ENCODE measurements at places on chromosomes 12 and 14.

GRCh38 chr12:127025545-127025944 is 1241.4 kb upstream of the TMEM132C start:
- DNase-seq: no peak

DNA sequence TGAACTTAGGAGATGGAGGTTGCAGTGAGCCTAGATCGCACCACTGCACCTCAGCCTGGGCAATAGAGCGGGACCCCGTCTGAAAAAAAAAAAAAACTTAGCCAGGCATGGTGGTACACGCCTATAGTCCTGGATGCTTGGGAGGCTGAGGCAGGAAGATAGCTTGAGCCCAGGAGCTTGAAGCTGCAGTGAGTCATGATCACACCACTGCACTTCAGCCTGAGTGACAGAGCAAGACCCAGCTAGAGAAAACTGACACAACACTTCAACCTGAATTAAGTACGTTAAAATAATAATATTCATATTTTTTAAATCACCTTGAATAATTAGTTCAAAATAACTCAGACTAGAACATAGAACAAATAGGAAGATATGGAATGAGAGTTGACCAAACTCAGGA is 5.7 kb upstream of the CATSPERB start:
- DNase-seq: no peak

DNA sequence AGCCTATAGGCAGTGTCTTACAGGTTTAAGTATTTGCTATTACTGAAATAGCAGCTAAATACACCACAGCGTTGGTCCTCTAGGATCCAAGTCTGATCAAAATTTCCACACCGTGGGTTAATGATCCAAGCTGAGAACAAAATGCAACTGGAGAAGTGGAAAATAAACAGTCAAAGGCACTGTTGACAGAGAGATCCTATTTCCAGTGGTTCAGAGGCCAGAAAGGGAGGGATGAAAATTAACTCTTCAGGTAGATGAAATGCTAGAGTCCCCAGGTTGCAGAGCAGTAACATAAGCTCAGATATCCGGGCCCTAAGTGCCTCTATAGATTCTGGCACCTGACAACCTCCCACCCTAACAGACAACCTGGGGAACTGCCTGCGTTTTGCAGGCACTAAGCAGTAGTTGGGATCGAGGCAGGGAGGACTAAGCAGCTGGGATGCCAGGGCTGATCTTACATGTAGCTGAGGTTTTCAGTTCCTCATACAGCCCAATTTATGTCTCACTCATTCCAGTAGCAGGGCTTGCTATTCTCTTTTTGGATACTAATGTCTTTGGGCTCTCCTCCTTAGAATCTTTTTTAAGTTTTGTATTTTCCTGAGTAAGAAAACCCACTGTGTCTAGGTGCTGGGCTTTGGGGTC is 42.7 kb upstream of the CRACR2A start:
- no peak for DNase-seq

- no peak for DNase-seq
These were observed 194.6 kb downstream of the PAX9 start for GRCh38 chr14:36856095-36856878.

GRCh38 chr12:52540531-52540930 is 12.4 kb downstream of the KRT71 start:
- DNase-seq: no peak

DNA sequence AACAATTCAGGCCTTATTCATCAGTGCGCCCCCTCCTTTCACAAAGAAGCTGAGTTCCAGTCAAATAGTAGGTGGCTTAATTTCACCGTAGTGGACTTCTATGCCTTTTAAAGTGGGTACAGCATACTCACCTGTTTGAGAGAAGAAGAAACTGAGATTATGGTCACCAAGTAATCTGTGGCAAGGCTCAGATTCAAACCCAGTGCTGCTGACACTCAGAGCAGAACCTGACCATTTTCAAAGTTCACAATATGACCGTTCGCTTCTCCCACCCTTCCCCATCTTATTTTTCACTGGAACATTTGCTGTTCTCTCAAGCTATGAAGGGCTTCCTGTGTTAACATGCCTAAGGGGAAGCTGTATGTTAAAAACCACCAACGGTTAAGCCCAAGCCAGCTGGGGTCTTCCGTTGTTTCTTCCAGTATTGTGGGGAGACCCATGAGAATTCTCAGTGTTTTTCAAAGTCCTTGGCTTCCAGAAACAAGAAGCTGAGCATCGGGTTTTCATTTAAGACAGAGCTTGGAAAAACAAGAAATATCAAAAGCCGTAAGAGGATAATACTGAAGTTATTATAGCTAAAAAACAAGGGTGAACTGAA is 6.1 kb upstream of the PSMA6 start:
- no peak for DNase-seq

Measured in stimulated activated CD8-positive, alpha-beta memory T cell treated with anti-CD3 and anti-CD28 coated beads, Interleukin-7, amount 100 ng/mL, for 4 hours (primary cell).